Liver (tissue), 10 donors: ENCODE measurements at places on chromosomes 6 and 20. TPM values are rescaled to one million over a fixed set of nuclear protein-coding genes. Genes with fewer than 3 reads are reported as not detected.

The CABLES2 gene
- polyA plus RNA-seq = 0.92 TPM

The RAMACL gene
- 0.22 TPM for polyA plus RNA-seq

The GRM1 gene
- 0.01 TPM for polyA plus RNA-seq

The SAMD3 gene
- 0.29 TPM for polyA plus RNA-seq

The TCP11 gene
- polyA plus RNA-seq = not detected

The GJA10 gene
- polyA plus RNA-seq = not detected

The SYNCRIP gene
- 30.0 TPM for polyA plus RNA-seq

The CAPN11 gene
- not detected for polyA plus RNA-seq

The SDC4 gene
- polyA plus RNA-seq = 80.6 TPM

The POPDC3 gene
- polyA plus RNA-seq = not detected

The MEA1 gene
- polyA plus RNA-seq = 50.3 TPM

The JPH2 gene
- not detected for polyA plus RNA-seq

DNA sequence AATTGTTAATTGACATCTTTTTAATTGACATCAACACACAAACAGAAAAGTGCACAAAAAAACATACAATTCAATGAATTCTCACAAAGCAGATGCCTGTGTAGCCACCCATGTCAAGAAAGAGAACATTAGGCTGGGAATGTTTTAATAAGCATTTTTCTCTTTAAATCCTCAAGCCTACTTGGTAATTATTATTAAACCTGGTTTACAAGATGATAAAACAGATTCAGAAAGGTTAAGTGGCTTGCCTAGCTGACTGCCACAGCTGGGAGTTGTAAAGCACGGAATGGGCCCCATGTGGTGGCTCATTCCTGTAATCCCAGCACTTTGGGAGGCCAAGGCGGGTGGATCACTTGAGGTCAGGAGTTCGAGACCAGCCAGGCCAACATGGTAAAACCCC lies 90.0 kb upstream of the AKAP12 start:
- no peak for DNase-seq

GRCh38 chr20:36097337-36098151 lies 57.0 kb upstream of the EPB41L1 start:
- no peak for DNase-seq

GRCh38 chr20:33370291-33370690 lies 31.0 kb downstream of the CDK5RAP1 start:
- no peak for DNase-seq

GRCh38 chr6:22236626-22237414 lies 60.0 kb downstream of the PRL start:
- DNase-seq = no peak

GRCh38 chr6:92979281-92979680 lies 440.1 kb downstream of the EPHA7 start:
- no peak for DNase-seq

GRCh38 chr6:126546541-126547120 lies 206.7 kb downstream of the CENPW start:
- DNase-seq = no peak

- DNase-seq = peak; percentile 66
These were observed 1.2 kb upstream of the HMGA1 start for GRCh38 chr6:34235307-34236130.

DNA sequence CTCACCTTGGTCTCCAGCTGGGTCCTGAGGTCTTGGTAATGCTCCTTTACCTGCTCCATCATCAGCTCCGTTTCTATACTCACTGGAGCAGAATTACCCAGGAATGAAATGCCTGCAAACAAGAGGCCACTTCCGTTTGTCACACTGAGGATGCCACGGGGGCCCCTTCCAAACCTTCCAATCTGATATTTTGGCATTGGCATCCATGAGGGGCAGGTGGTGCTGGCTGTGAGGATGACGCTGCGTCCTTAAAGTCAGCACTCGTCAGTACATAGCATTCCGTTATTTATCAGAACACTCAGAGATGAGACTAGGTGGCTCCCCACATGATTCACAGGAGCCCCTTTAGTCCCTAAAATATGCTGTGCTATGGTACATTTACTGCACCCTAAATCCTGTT lies 72.7 kb downstream of the GINS1 start:
- DNase-seq = no peak

DNA sequence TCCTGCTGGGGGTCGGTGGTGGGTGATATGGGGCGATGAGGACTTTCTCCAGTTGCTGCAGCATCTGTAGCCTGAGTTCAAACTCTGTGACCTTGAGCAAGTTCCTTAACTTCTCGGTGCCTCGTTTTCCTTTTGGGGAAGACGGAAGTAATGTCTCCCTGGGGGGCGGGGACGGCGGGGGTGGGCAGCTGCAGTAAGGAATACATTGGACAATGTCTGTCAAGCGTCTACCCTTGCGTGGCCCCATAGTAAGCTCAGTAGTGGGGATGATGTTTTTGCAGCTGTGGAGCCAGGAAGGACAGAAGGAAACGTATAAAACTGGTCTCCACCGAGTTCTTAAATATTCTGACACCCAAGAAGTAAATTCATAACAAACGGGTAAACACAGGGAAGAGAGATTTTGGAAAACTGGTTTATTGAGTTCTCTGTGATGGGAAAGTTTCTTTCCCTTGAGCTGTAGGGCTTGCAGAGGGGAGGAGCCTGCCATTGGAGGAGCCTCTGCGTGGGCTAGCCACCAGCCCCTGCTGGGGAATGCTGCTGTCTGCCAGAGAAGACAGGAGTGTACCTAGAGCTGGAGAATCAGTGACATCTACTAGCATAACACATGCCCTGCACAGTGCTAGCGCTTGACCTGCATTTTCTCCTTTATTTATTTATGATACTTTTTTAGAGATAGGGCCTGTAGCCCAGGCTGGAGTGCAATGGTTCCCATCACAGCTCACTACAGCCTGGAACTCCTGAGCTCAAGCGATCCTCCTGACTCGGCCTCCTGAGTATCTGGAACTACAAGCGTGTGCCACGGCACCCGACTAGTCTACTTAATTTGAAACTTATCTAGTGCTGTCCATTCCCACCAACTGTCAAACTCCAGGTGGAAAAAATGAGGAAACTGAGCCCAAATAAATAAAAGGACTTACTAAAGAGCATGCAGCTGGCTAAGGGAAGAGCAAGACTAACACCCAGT lies 1.2 kb upstream of the ACSS1 start:
- no peak for DNase-seq

DNA sequence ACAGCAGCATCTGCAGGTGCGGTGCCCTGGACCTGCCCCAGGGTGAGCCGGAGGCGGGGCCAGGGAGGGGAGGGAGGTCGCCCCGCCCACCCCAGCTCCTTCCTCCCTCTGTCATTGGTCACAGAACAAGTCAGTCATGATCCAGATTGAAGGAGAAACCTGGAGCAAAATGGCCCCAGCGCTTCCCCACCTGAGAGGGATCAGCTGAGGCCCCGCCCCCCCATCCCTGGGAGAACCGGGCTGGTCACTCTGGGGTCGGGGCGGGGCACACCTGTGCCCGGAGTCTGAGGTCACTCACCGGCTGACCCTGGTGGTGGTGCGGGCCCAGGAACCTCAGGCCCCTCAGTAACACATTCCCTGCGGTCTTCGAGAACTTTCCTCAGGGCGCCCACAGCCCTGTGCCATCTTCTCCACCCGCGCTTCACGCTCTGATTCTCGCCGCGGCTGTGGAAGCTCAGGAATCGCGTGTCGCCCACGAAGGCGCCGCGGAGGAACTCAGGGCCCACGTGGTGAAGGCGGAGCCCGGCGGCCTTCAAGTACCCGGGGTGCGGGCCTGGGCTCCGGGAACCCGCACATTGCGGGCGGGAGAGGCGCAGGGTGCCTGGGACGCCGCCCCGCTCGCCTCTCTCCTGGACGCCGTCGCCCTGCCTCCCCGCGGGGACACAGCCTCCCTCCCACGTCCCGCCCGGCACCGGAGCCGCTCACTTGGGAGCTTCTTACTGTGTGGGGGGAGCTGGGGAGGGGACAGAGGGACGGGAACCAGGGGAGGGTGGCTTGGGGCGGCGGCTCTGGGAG lies 36.4 kb upstream of the HLA-C start:
- DNase-seq = no peak

- no peak for DNase-seq
These were observed 1.4 kb downstream of the DEFB132 start for GRCh38 chr20:258963-259362.

- DNase-seq = no peak
These were observed 151.4 kb upstream of the LAMA2 start for GRCh38 chr6:128731249-128732165.

DNA sequence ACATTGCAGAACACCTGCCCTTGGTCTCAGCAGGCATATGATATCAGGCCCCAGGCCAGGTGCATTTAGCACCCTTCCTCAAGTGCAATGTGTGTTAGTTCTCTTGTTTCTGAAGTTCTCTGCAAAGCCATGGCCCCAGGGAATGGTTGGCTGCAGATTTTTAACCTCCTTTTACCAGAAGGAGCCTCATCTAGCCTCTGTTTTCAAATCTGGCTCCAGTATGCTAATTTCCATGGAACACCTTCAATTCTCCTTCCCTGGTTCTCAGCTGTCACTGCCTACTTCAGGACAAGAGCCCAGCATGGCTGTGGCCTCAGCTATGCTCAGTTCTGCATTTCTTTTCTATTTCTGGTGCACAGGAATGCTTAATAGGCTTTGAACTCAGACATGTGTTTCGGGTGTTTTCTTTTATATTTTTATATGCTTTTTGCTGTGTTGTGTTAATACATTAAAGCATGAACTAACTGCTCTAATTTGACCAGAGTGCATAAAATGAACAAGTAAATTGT lies 51.6 kb upstream of the OGFRL1 start:
- DNase-seq = no peak

- no peak for DNase-seq
These were observed 36.6 kb upstream of the FOXP4 start for GRCh38 chr6:41509580-41509979.

GRCh38 chr6:99130897-99131873 lies 183.4 kb upstream of the FBXL4 start:
- no peak for DNase-seq

- no peak for DNase-seq
These were observed 42.5 kb downstream of the SLC24A3 start for GRCh38 chr20:19254956-19255355.

- DNase-seq = no peak
These were observed 66.4 kb upstream of the THBS2 start for GRCh38 chr6:169320013-169320412.

GRCh38 chr6:109284675-109285074 lies 97.6 kb downstream of the CD164 start:
- DNase-seq = no peak

- no peak for DNase-seq
These were observed 26.9 kb downstream of the BICRAL start for GRCh38 chr6:42808492-42809483.

- DNase-seq = no peak
These were observed 83.5 kb upstream of the SYNCRIP start for GRCh38 chr6:85726206-85726605.

DNA sequence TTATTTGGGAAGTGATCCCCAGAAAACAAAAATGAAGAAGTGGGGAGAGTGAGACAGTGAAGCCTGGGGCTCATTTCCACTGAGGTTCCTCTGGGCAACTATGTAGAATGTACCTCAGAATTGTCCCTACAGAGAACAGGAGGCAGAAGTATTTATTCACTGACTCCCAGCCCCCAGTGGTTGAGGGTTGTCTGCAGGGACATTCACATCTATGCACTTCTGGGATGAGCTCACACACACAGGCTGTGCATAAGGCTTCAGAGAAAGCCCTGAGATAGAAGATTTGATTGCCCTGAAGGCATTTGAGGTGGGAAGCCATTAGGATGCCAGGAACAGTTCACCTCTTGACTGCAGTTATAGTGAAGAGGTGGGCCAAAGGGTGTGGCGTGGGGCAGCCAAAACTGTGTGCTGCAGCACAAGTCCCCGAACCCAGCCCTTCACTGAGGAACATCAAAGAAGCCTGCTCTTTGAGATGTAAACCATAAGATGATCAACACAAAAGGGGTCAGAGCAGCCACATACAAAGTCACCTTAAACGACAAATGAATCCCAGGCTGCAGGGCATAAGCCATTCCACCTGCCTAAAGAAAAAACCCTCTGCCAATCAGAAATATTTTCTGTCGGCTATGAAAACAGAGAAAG lies 853.8 kb upstream of the FLRT3 start:
- DNase-seq = no peak

- peak; percentile 70 for DNase-seq
These were observed 9.4 kb upstream of the GATA5 start for GRCh38 chr20:62485062-62485700.

DNA sequence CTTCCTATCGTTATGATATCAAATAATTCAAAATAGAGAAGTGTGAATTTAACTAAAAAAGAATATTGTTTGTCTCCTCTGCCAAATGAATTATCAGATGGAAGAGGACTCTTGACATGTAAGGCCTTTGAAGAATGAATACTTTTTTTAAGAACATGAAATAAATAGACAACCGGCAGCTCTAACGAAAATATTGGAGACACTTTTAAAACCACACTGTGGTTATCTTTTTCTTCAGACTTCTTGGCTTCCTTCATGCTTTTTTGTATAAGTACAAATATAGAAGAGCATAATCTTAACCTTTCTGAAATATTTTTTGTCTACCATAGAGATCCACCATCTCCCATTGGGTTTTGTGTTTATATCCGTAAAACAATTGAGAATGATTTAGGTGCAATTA lies 115.2 kb upstream of the SCGN start:
- DNase-seq = no peak

GRCh38 chr6:34953061-34954025 lies 64.3 kb downstream of the ANKS1A start:
- DNase-seq = no peak

DNA sequence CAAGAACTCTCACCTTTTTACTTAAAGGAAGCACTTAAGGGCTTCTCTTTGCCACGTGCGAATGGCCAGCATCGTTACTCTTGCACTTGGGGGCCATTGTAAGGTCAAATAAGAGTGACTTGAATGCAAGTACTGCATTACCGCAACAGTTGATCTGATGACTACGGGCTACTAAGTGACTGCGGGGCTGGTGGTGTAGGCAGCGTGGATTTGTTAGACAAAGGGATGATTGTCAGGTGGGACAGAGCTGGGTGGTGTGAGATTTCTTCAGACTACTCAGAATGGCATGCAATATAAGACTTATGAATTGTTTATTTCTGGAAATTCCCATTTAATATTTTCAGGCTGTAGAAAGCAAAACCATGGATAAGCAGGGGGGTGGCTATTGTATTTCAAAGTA lies 199.7 kb upstream of the UST start:
- DNase-seq = no peak

- no peak for DNase-seq
These were observed 43.9 kb downstream of the RAMACL start for GRCh38 chr6:166542580-166542912.

GRCh38 chr20:41505184-41505583 lies 113.0 kb downstream of the CHD6 start:
- no peak for DNase-seq

- no peak for DNase-seq
These were observed 170.0 kb upstream of the ZNF184 start for GRCh38 chr6:27642744-27643456.

GRCh38 chr6:25197111-25197510 lies 82.1 kb upstream of the CARMIL1 start:
- no peak for DNase-seq

DNA sequence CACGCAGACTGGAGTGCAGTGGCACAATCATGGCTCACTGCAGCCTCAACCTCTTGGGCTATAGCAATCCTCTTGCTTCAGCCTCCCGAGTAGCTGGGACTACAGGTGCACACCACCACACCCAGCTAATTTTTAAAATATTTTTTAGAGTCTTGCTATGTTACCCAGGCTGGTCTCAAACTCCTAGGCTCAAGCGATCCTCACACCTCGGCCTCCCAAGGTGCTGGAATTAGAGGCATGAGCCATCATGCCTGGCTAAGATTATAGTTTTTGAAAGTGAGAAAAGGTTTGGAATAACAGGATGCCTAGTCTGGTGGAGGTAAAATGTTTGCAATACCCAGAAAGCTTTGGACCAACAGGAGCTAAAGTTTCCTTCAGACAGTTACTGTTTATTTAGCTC lies 23.4 kb downstream of the GCM1 start:
- DNase-seq = no peak
